ENCODE measurements at places on chromosomes 3 and 15.

GRCh38 chr3:188431040-188431439, 277.1 kb downstream of the LPP start:
- DNase-seq = no peak

DNA sequence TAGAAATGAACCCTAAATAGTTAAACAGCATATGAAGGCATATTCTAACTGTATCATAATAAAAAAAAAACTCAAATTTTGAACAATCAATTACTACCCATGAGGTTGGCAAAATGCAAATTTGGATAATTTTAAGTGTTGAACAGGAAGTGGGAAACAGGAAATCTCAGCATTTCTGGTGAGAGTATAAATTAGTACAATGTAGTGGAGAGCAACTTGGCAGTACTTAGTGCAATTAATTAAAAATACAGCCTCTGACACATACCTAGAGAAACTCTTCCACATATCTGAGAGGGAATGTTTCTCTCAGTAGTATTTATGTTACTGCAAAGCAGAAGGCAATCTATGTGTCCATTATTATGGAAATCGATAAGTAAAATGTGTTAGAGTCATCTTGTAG, 96.8 kb downstream of the TUSC7 start:
- no peak for DNase-seq

GRCh38 chr3:186821429-186822387, 15.4 kb upstream of the RFC4 start:
- DNase-seq = no peak

GRCh38 chr3:100533176-100533575, 40.8 kb downstream of the TMEM45A start:
- no peak for DNase-seq

DNA sequence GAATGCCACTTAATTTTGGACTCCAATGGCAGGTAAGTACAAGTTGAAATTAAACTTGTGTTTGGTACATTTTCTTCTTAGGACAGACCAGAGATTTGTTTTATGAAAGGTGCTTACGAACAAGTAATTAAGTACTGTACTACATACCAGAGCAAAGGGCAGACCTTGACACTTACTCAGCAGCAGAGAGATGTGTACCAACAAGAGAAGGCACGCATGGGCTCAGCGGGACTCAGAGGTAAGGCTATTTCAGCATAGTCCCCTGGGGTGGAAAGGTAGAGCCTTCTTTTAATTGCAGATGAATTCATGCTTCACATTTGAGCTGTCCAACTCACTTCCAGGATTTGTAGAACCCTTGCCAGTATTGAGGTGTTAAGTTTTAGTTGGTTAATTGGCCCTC, 51.4 kb downstream of the ASTE1 start:
- no peak for DNase-seq

GRCh38 chr3:176848431-176849214, 348.7 kb downstream of the TBL1XR1 start:
- no peak for DNase-seq

DNA sequence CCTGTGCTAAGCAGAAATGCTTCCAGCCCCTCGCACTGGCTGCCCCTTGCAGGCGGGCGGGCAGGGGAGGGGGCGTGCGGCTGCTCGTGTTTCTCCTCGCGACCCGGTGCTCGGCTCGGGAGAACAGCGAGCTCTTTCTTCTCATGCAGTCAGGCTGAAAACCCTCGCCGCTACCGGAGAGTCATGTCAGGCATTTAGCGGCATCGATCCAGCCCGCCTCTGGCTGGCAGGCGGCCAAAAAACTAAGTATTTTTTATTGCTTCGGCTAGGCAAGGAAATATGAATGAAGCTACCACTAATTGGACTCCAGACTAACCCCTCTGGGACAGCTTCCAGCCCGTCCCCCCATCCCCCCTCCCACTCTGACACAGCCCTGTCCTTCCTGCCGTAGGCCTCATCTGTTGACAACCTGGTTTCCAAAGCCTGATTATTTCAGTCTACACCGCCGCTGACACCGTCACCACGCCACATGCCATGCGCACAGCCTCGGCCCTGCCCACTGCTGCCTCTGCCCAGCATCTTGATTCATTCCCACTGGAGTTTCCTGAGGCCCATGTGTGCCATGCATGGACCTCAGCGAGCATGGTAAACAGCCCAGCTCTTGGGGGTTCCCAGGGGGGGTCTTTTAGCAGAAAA, 35.3 kb downstream of the TLE3 start:
- peak; percentile 79 for DNase-seq

DNA sequence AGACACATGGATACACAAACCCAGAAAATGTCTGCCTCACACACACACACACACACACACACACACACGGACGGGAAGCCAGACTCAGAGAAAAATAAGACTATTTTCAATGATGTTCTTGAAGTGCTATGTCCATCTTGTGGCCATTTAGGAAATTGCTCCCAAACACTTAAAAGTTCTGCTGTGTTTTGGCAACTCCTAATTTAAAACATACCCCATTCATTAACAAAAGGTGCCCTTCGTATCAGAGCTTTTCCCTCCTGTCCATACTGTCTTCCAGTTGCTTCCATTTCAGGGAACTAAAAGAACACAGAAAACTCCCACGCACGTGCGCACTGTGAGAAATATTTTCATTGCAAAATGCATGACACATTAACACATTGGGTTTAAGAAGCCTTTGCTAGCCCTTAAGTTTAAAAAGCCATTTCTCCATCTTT, 44.6 kb downstream of the SLC12A1 start:
- DNase-seq = peak; percentile 28

GRCh38 chr15:82159922-82160321, 102.6 kb downstream of the EFL1 start:
- no peak for DNase-seq
